Activated naive CD4-positive, alpha-beta T cell treated with anti-CD3 and anti-CD28 coated beads for 36 hours (primary cell): ENCODE measurements at places on chromosomes 16 and 17. TPM values are rescaled to one million over a fixed set of nuclear protein-coding genes. Genes with fewer than 3 reads are reported as not detected.
A peak's percentile ranks its signal among the peaks of the same experiment; 100 is the strongest.

Gene NTN1
- total RNA-seq, result 0.47 TPM

Gene CFAP97D1
- total RNA-seq, result not detected

Gene KRTAP4-4
- total RNA-seq, result not detected

Gene MPP3
- total RNA-seq, result 0.30 TPM

Gene OR2C1
- not detected for total RNA-seq

Gene TTLL6
- not detected for total RNA-seq

Gene ABCA5
- 14.3 TPM for total RNA-seq

Gene GAST
- total RNA-seq, result not detected

Gene C1QBP
- total RNA-seq, result 435 TPM

DNA sequence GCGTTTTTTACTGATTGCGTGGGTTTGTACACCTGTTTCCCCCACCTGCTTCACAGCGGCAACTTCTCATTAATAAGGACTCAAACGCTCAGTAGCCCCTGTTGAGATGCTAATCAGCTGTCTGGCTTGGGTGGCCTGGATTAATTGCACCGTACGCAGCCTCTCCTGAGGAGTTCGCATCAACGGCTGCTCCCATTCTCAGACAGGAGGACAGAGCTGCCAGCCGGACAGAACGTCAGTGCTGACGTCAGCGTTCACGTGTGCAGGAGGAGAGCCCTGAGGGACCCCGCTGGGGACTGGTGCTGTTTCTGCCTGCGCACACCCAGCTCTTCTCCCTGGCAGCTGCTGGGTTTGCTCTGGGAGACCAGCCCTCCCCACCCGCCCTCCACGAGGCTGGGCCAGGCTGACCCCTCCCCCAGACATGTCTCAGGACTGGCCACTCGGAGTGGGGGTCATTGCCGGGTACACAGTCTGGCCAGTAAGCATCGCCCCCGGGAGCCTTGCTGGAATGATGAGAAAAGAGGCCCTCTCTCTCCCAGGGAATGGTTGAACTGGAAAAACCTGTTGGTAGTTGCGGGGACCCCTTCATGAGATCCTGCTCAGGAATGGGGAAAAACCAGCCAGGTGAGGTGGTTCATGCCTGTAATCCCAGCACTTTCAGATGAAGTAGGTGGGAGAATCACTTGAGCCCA, 5.7 kb upstream of the BANP start:
- no peaks in the 10 kb centered on the region for H3K27me3 ChIP-seq
- no peaks in the 10 kb centered on the region for H3K36me3 ChIP-seq
- H3K4me1 ChIP-seq, result peaks cover 8% of the 10 kb centered on the region
- peak; percentile 32 for DNase-seq
- H3K4me3 ChIP-seq, result peak overlapping the region; percentile 22
- H3K27ac ChIP-seq, result no peak overlapping the region

- peaks cover 58% of the 10 kb centered on the region for H3K36me3 ChIP-seq
- no peak for DNase-seq
- H3K27me3 ChIP-seq, result no peaks in the 10 kb centered on the region
- no peak overlapping the region for H3K4me3 ChIP-seq
Measured at GRCh38 chr16:22253272-22253671, 43.9 kb upstream of the POLR3E start.

GRCh38 chr17:19744922-19745757, 3.0 kb downstream of the ALDH3A1 start:
- peak overlapping the region; percentile 61 for H3K4me3 ChIP-seq
- peaks cover 4% of the 10 kb centered on the region for H3K27me3 ChIP-seq
- peak; percentile 94 for DNase-seq

DNA sequence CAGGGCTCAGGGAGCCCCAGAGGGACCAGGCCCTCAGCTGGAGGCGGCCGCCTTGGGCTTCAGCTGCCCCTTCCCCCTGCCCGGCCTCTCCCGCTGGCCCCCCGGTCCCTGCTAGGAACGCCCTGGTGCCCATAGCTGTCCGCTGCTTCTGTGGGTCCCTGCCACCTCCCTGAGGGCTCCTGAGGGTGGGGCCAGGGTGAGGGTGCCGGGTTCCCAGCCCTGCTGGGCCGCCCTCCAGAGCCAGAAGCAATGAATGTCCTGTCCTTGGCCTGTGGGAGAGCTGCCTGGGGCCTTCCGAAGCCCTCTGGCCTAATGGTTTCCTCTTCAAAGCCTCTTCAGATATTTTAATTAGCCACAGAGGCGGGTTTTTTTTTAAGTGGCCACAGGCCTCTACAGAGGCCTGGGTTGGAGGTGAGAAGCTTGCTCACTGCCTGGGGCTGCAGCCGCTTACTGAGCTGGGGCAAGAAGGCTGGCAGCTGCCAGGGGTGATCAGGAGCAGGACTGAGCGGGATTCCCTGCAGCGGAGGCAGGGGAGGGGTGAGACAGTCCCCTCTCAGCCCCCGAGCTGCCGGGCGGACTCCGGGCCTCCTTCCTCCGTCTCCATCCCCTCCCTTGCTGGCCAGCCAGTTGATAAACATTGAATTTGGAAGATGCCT, 9.9 kb downstream of the CENPX start:
- H3K4me3 ChIP-seq, result no peak overlapping the region
- H3K27ac ChIP-seq, result no peak overlapping the region
- H3K36me3 ChIP-seq, result no peaks in the 10 kb centered on the region
- H3K4me1 ChIP-seq, result no peaks in the 10 kb centered on the region
- H3K27me3 ChIP-seq, result no peaks in the 10 kb centered on the region

- H3K36me3 ChIP-seq, result peaks cover 3% of the 10 kb centered on the region
- peak overlapping the region; percentile 82 for H3K27ac ChIP-seq
- DNase-seq, result no peak
- no peaks in the 10 kb centered on the region for H3K27me3 ChIP-seq
- H3K4me3 ChIP-seq, result peak overlapping the region; percentile 91
Measured at GRCh38 chr16:13919330-13919682, 648 bp upstream of the ERCC4 start.

GRCh38 chr17:74180336-74180735, 23.1 kb upstream of the RPL38 start:
- no peak overlapping the region for H3K27ac ChIP-seq
- no peaks in the 10 kb centered on the region for H3K4me1 ChIP-seq
- peaks cover 13% of the 10 kb centered on the region for H3K27me3 ChIP-seq
- H3K36me3 ChIP-seq, result no peaks in the 10 kb centered on the region
- no peak for DNase-seq

GRCh38 chr17:46719891-46720290, 98.6 kb downstream of the WNT3 start:
- H3K4me1 ChIP-seq, result no peaks in the 10 kb centered on the region
- no peaks in the 10 kb centered on the region for H3K27me3 ChIP-seq
- DNase-seq, result no peak
- H3K36me3 ChIP-seq, result peaks cover 1% of the 10 kb centered on the region
- H3K4me3 ChIP-seq, result no peak overlapping the region

DNA sequence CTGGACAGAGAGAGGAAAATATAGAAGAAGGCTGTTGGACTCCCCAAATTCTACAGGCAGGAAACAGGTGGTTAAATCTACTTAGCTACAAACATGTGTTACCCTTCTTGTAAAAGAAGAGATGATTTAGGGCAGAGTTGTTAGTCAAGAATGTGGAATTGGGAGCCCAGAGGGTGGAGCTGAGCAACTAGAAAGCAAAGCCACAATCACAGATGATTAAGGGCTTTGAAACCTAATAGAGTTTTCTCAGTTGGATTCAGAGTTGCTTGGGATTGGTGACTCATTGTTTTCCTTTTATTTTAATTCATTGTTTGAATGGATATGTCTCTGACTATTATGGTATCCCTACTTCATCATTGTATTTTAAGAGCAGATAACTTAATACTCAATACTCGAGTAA, 6.2 kb downstream of the ACSM5 start:
- no peak overlapping the region for H3K27ac ChIP-seq
- no peak overlapping the region for H3K4me3 ChIP-seq
- H3K36me3 ChIP-seq, result no peaks in the 10 kb centered on the region
- peaks cover 12% of the 10 kb centered on the region for H3K27me3 ChIP-seq
- no peak for DNase-seq

- no peaks in the 10 kb centered on the region for H3K4me1 ChIP-seq
- H3K27ac ChIP-seq, result no peak overlapping the region
- no peak overlapping the region for H3K4me3 ChIP-seq
- H3K27me3 ChIP-seq, result no peaks in the 10 kb centered on the region
- H3K36me3 ChIP-seq, result no peaks in the 10 kb centered on the region
Measured at GRCh38 chr16:59878479-59878878, 1144.4 kb upstream of the GOT2 start.

DNA sequence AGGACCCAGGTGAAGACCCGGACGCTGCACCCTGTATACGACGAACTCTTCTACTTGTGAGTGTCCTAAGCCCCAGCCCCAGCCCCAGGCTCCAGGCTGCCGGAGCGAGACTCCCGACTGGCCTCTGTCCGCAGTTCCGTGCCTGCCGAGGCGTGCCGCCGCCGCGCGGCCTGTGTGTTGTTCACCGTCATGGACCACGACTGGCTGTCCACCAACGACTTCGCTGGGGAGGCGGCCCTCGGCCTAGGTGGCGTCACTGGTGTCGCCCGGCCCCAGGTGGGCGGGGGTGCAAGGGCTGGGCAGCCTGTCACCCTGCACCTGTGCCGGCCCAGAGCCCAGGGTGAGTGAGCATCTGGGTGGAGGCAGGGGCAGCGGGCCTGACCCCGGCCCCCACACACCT, 3.7 kb downstream of the TSR3 start:
- peaks cover 21% of the 10 kb centered on the region for H3K4me1 ChIP-seq
- no peaks in the 10 kb centered on the region for H3K27me3 ChIP-seq
- no peak for DNase-seq
- H3K36me3 ChIP-seq, result peaks cover 2% of the 10 kb centered on the region
- no peak overlapping the region for H3K4me3 ChIP-seq

GRCh38 chr16:79836144-79836543, 235.6 kb upstream of the MAF start:
- no peak for DNase-seq
- no peaks in the 10 kb centered on the region for H3K4me1 ChIP-seq
- no peaks in the 10 kb centered on the region for H3K36me3 ChIP-seq
- H3K27ac ChIP-seq, result no peak overlapping the region
- H3K4me3 ChIP-seq, result no peak overlapping the region
- H3K27me3 ChIP-seq, result peaks cover 1% of the 10 kb centered on the region

GRCh38 chr17:14557480-14557879, 256.6 kb downstream of the HS3ST3B1 start:
- no peaks in the 10 kb centered on the region for H3K36me3 ChIP-seq
- no peak overlapping the region for H3K4me3 ChIP-seq
- no peak for DNase-seq
- H3K27me3 ChIP-seq, result no peaks in the 10 kb centered on the region
- H3K27ac ChIP-seq, result no peak overlapping the region

- DNase-seq, result no peak
- H3K4me1 ChIP-seq, result no peaks in the 10 kb centered on the region
- H3K36me3 ChIP-seq, result no peaks in the 10 kb centered on the region
- H3K4me3 ChIP-seq, result no peak overlapping the region
- peaks cover 4% of the 10 kb centered on the region for H3K27me3 ChIP-seq
- H3K27ac ChIP-seq, result no peak overlapping the region
Measured at GRCh38 chr16:50915120-50915519, 173.2 kb downstream of the CYLD start.

GRCh38 chr17:1347589-1348323, 52.3 kb downstream of the YWHAE start:
- H3K4me3 ChIP-seq, result no peak overlapping the region
- peaks cover 30% of the 10 kb centered on the region for H3K4me1 ChIP-seq
- DNase-seq, result no peak
- peaks cover 50% of the 10 kb centered on the region for H3K36me3 ChIP-seq

GRCh38 chr17:83046448-83047181, 32.8 kb upstream of the METRNL start:
- H3K27ac ChIP-seq, result no peak overlapping the region
- H3K4me3 ChIP-seq, result no peak overlapping the region
- H3K36me3 ChIP-seq, result peaks cover 45% of the 10 kb centered on the region
- peaks cover 30% of the 10 kb centered on the region for H3K4me1 ChIP-seq

GRCh38 chr16:58054289-58054688, 28.7 kb downstream of the MMP15 start:
- no peaks in the 10 kb centered on the region for H3K36me3 ChIP-seq
- no peaks in the 10 kb centered on the region for H3K4me1 ChIP-seq
- no peak overlapping the region for H3K4me3 ChIP-seq
- DNase-seq, result no peak
- no peak overlapping the region for H3K27ac ChIP-seq
- peaks cover 1% of the 10 kb centered on the region for H3K27me3 ChIP-seq

DNA sequence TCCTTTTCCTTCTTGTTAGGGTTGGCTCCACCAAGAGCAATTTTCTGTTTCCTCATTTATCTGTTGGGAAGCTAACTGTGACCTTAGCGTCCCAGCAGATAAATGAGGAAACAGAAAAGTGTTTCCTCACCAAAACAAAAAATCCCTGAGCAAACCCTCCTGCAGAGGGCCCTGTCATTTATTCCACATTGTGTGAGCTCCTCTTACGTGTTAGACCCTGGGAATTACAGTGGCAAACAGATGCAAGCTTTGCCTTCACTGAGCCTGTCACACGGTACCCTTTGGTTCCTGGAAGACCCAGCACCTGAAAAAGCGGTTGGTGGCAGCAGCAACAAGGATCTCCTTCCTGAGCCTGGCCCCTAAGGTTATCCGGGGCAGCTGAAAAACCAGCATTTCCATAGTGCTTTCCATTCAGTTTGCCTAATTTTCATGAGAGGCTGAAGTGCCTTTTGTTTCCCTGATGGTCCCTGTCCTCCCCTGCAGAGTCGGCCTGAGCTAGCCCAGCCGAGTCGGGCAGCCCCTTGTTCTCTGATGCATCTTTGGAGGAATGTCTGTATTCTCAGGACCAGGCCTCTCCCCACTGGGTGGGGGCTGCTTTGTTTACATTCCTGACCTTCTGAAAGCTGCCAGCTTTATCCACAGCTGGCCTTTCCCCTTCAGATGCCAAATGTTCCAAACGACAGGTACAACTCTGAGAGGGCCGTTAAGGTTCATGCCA, 34.7 kb downstream of the YPEL2 start:
- no peaks in the 10 kb centered on the region for H3K36me3 ChIP-seq
- peak; percentile 9 for DNase-seq
- peak overlapping the region; percentile 56 for H3K27ac ChIP-seq
- H3K4me1 ChIP-seq, result peaks cover 78% of the 10 kb centered on the region
- no peak overlapping the region for H3K4me3 ChIP-seq

GRCh38 chr17:27846042-27846655, 45.8 kb upstream of the NOS2 start:
- H3K36me3 ChIP-seq, result no peaks in the 10 kb centered on the region
- no peaks in the 10 kb centered on the region for H3K27me3 ChIP-seq
- DNase-seq, result peak; percentile 30
- peak overlapping the region; percentile 60 for H3K4me3 ChIP-seq

DNA sequence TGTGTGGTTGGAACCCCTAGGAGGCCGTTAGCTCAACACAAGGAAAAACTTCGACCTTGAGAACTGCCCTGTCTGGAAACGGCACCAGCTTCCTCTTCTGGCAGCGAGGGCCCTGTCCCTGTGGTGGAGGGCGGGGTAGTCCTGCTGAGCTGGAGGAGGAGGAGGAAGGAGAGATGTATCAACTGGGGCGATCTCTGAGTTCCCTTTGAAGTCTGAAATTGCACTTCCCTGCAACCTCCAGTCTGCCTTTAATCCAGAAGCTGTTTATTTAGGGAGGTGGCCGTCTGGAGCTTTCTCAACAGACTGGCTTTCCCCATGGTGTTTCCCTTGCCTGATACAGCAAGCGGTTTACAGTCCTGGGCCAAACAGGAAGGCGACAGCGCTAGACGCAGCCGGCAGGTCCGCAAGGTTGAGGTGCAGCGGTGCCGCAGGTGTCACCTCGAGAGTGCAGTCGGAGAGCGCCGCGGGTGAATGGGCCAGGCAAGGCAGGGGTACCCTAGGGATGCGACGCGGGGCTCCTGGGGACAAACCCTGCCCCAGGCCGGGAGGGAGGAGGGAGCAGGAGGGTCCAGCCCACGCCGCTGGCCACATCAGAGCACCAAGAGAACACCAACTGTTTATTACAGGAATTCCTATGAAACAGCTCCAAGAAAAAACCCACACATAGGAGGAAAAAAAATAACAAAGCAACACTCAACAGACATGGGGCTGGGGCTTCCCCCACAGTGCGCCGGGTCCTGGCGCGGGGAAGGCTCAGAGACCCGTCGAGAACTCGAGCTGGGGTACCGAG, 11.4 kb upstream of the MRPS23 start:
- H3K4me1 ChIP-seq, result peaks cover 8% of the 10 kb centered on the region
- H3K36me3 ChIP-seq, result no peaks in the 10 kb centered on the region
- peak overlapping the region; percentile 65 for H3K4me3 ChIP-seq
- H3K27me3 ChIP-seq, result peaks cover 7% of the 10 kb centered on the region
